Fibroblast of skin of left biceps (primary cell): ENCODE measurements at places on chromosomes 3 and 15.

DNA sequence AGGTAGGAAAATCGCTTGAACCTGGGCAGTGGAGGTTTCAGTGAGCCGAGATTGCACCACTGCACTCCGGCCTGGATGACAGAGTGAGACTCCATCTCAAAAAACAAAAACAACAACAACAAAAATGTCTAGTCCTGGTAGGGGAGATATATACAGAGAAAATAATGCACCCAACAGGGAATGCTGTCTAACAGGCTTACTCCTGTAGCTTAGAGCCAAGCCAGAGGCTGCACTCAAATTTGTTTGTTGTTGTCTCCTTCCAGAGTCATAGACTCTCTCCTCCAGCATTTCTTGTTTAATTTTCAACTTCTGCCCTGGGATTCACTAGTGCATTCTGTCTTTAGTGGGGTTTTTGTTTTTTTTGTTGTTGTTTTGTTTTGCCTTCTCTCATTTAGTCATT, 4.6 kb upstream of the TRA2B start:
- DNase-seq = no peak

GRCh38 chr3:117586161-117586560, 876.6 kb downstream of the TUSC7 start:
- no peak for DNase-seq

GRCh38 chr15:29114221-29115092, 155.2 kb downstream of the NSMCE3 start:
- DNase-seq = no peak

- no peak for DNase-seq
These were observed 52.5 kb downstream of the CLDN11 start for GRCh38 chr3:170471149-170471548.

- DNase-seq = no peak
These were observed 860.0 kb upstream of the NR2F2 start for GRCh38 chr15:95470529-95470928.

DNA sequence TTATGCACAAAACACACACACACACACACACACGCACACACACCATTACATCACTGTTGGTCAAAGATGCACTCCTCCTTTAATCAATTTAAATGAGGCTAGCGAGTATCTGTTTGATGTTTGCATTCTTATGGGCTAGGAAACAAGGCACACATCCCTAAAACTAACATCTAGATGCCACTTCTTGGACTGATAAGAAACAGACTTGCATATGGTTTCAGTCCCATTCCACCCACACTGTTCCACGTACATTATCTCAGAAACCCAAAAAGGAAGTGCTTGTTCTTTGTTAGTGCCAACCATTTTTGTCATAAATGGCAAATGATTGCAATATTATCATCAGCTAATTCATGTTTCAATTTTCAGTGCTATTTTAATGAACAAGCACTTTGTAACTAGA, 69.5 kb downstream of the CCR1 start:
- no peak for DNase-seq

- no peak for DNase-seq
These were observed 1.2 kb downstream of the RPL29 start for GRCh38 chr3:51994530-51994929.

- no peak for DNase-seq
These were observed 78.9 kb upstream of the DGKG start for GRCh38 chr3:186440891-186441290.

- DNase-seq = no peak
These were observed 254.2 kb downstream of the ZBTB20 start for GRCh38 chr3:114892880-114893279.

DNA sequence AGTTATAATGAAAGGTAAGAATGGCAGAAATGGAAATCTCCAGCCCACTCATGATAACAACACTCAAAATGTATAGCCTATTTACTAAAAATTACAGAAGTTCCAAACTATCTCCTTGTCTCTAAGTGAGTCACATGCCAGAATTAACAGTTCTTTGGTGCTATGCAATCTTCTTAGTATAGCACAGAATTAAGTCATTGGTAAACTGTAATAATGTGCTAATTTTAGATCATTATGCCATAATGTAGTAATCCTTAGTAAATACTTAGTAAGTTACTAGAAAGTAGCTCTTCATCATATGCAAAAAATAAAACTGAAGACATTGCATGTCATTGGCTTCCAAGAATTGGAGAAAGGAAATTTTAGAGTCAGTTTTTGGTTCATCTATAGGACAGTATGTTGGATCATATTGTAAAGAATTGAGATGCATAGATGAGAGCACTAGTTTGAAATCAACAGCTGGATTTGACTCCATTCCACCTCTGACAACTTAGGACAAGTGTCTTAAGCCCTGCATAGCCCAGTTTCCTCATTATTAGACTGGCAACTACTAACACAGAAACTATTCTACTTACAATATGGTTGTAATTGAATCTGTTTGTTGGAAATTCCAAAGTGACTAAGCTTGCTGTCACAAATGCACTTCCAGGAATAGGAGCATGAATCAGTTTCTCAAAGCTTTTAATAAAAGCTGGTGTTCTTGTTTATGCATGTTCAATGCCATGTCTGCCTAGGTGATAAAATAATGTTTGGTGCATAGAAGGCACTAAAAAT, 40.1 kb upstream of the CD47 start:
- peak; percentile 55 for DNase-seq

DNA sequence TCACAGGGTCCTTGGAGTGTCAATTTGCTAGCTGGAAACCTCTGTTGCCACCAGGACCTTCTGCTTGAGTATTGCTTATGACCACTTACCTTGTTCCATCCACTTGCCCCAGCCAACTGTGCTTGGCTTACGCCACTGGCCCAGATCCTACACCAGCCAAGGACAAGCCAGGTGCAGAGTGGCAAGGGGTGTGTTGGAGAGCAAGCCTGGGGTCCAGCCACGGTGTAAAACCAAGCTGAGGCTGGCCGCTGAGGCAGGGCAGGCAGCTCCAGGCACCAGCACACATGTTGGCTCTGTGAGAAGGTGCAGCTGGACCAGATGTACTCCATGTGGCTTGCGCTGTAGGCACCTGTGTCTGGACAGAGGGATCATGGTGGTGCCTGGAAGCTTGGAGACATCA, 248.2 kb downstream of the UNC13C start:
- no peak for DNase-seq

DNA sequence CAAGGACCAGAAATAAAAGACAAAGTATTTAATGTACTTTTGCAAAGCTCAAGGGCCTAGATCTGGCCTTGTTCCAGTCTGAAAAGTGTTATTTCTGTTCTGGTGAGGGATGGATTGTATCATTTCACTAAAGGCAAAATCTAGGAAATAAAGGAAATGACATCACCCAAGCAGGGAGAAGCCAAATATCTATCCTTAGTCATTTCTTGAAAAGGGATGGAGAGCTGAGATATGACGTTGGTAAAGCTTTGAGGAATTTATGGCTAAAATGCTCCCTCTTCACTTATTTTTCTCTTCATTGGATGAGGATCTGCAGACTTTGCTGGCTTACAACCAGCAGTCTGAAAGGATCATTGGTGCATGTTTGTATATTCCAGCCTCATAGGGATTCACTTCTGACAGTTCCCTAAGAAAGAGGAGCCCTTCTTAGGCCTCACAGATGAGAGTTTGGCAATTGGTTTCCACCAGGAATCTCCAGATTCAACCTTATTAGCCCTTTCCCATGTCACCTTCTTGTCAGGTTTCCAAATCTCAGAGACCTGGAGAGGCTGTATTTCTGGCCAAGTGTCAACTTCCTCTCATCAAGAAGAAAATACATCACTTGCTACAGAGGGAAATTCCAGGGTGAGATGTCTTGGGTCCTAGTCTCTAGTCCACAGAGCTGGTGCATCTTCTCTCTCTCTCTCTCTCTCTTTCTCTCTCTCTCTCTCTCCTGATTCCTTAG, 93.7 kb upstream of the BOC start:
- DNase-seq = peak; percentile 82

GRCh38 chr3:119731560-119732343, 28.9 kb downstream of the CFAP91 start:
- DNase-seq = peak; percentile 2

GRCh38 chr3:123909785-123910184, 25.7 kb upstream of the MYLK start:
- no peak for DNase-seq

GRCh38 chr3:145243875-145244274, 917.1 kb downstream of the PLOD2 start:
- peak; percentile 82 for DNase-seq

- no peak for DNase-seq
These were observed 49.3 kb upstream of the IGF2BP2 start for GRCh38 chr3:185874119-185874518.

DNA sequence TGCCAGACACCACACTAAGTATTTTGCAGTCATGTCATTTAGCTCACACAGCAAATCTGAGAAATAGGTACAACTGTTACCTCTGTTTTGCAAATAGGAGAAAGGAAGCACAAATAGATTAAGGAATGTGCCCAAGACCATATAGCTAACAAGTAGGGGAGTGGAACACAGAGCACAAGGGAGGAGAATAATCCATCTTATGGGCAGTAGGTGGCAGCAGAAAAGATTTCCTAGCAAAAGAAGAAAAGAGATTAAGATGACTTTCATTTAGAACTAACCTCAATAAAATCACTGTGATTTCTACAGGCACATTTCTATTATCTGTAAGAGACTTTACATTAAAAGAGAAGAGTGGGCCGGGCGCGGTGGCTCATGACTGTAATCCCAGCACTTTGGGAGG, 49.1 kb downstream of the NR1I2 start:
- DNase-seq = no peak

DNA sequence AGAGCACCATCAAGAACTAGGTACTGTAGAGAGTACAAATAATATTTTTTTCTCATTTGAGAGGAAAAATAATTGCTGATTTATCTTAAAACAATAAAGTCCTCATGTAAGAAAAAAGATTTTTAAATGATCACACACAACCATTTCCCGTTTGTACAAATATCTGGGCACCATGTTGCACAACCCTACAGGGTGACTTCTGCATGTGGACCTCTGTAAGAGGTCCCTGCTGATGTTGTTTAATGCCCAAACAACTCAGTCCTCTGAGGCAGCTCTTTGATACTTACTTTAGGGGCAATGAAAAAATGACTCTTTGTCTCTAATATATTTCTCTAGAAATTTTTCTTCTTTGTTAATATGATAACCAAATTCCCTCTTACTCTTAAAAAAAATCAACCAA, 168.1 kb upstream of the SATB1 start:
- DNase-seq = no peak

DNA sequence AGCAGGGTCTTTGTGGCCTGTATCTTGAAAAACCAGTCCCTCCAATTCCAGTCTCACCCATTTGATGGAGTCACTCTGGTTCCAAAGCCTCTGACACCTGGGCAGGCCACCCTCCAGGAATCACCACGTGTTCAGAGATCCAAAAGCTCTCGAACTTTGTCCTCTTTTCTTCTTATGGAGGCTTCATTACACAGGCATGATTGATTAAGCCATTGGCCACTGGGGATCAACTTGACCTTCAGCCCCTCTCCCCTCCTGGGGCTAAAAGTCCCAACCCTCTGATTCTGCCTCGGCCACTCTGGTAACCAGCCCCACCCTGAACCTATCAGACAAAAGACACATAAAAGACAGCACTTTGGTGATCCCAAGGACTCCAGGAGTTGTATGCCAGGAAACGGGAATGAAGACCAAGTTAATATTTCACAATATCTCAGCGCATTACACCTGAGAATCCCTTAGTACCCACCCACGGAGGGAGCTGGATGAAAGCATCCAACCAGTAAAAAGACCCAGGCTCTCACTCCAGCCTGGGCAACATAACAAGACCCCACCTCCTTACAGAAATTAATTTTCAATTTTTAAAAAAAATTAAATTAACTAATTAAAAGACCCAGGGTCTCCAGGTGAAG, 23.0 kb upstream of the SSUH2 start:
- no peak for DNase-seq

DNA sequence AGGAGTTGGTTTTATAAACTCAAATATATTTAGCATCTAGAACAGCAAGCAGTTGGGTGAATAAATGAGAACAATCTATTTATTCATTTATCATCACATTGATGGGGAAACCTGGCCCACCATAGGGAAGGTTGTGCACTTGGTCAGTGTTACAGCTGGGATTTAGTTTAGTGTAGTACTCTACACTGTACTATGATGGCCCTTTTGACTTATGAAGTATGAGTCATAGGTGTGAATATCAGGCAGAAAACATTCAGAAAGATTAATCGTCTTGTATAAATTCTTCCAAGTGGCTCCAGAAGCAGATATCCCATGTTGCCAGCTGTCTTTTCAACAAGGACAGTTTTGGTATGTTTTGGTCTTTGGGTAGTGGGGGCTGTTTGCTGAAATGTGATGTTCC, 38.0 kb downstream of the BBS4 start:
- DNase-seq = no peak

DNA sequence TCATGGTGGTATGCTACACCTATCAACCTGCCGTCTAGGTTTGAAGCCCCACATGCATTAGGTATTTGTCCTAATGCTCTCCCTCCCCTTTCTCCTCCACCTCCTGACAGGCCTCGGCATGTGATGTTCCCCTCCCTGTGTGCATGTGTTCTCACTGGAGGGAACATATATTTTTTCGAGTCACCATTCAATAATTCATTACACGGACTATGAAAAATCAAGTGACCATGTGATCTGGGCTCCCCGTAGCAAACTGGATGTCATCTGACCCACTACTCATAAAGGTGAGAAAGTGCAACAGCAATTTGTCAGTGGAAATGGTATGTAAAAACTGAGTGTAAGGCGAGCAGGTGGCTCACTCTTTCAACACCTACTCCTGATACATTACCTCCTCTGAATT, 224.3 kb upstream of the RASGRP1 start:
- no peak for DNase-seq

DNA sequence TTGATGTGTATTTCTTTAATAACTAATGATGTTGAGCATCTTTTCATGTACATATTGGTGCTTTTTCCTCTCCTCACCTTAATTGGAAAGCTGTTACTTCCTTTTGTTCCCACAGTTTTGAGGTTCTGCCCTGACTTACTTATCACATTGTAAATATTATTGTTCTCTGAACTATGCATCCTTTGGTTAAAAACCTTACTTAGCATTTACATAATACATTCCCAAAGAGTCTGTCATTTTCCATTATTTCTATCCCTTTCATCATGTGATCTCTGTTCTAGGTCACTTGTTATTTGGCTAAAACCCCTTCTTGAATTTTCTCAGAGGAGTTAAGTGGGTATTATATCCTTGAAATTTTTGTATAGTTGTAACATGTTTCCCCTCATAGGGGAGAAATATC, 33.0 kb downstream of the SLC12A6 start:
- DNase-seq = peak; percentile 3

GRCh38 chr15:31100738-31101137, 787 bp downstream of the TRPM1 start:
- DNase-seq = no peak

GRCh38 chr3:179265875-179266274, 15.0 kb upstream of the KCNMB3 start:
- DNase-seq = no peak

DNA sequence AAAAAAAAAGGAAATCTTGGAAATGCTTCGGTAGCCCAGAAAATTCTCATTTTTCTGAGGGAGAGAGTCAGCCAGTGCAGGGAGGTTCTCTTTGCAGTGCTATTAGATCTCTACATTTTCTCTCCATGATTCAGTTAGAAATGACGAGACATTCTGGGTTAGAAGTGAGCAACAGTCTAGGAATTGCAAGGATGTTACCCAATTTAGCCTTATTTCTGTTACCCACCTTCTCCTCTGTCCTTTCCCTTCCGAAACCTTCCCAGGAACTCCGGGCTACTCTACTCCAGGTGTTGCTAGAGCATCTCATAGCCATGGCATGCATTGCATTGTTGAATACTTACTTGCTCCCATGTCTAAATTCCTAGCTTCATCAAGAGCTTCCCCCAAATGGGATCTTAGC, 106.8 kb downstream of the EDEM1 start:
- peak; percentile 55 for DNase-seq

- no peak for DNase-seq
These were observed 7.2 kb downstream of the ITIH3 start for GRCh38 chr3:52801839-52802238.

GRCh38 chr3:114624047-114624445, 330.2 kb downstream of the TIGIT start:
- DNase-seq = no peak
